NCI-H2227 treated with DMSO at 0.1 percent for 48 hours (cell line): ENCODE measurements at places on chromosomes 2 and 18.

GRCh38 chr2:239692362-239692851 is 291.6 kb upstream of the HDAC4 start:
- DNase-seq: no peak

GRCh38 chr2:109701362-109701761 is 87.2 kb downstream of the SOWAHC start:
- DNase-seq: no peak

DNA sequence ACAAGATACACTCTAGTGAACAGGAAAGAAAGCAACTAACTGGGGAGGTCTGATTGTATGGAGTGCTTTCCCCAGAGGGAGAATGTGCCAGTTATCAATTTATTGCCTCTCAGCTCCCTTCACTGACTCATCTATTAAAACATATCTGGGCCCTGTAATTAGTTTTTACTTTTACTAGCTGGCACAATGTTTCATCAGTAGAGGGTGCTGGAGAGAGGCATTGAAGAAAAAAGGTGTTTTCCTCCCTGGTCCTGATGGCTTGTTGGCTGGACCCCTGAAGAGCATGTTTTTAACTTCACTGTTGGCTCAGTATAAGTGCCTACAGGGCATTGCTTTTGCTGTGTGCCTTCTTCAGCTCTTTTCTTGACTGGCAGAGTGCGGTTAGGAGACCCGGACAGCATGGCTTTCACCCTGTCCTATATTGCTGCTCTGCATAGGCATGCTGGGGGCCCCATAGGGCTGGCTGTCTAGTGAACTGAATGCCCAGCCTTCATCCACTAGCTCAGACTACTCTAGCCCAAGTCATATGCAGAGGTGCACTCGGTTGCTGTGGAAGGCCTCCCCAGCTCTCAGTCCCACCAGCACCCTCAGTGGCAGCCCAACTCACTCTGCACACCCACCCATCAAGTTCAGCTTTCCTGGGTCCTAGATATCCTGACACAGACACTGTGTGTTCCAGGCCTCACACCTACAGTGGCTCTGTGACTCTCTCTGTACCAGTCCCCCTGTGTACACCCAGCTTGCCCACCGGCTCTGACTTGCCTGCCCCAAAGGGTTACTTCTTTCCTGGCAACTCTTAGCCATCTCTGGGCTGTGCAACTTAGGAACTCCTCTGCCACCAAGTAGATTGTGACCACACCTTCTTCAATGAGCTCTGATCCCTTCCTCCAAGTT is 62.3 kb upstream of the ACYP2 start:
- DNase-seq: no peak

DNA sequence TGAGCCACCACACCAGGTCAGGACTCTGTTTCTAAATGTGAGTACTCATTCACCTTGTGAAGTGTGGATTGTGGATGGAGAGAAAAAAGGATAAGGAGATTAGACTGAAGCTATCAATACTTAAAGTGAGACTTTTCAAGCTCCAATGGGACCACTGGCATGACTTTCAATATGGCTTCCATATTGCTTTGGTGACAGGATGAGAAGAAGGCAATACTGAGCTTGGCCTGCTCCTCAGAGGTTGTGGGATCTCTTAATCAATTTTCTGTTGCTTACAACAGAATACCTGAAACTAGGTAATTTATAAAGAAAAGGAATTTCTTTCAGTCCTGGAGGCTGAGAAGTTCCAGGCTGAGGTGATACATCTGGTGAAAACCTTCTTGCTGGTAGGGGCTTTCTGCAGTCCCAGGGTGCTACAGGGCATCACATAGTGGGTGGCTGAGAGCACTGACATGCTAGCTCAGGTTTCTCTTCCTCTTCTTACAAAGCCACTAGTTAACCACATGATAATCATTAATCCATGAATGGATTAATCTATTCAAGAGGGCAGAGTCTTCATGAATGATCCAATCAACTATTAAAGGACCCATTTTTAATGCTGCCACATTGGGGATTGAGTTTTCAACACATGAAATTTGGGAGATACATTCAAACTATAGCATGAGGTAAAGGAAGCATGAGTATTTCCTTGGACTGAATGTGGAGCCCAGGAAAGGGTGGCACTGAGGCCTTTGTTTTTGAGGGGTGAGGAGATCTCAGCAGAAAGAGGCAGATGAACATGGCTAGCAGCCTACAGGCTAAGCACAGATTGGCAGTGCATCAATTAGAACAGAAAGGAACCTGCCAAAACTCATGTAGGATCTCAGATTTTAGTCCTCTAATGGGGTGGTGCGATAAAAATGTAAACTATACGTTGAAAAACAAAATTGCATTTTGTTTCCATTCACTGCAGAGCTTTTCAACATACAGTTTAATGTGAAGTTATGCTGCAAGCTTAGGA is 274.5 kb downstream of the PIK3C3 start:
- DNase-seq: no peak

DNA sequence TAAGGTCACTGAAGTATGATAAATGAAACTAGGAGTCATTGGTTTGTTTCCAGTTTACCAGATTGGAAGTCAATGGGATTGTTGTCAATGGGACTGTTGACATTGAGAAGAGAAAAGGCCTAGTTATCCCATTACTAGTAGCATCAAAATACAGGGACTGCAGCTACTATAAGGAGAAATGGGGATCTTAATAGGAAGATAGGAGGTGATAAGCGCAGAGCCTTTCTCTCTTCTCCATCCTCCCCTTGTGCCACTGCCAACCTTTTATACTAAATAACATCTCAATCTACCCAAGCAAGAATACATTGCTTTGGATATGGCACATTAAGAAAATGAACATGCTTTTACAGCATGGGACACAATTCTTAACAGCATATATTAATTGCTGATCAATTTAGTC is 10.5 kb upstream of the BBS5 start:
- DNase-seq: no peak

DNA sequence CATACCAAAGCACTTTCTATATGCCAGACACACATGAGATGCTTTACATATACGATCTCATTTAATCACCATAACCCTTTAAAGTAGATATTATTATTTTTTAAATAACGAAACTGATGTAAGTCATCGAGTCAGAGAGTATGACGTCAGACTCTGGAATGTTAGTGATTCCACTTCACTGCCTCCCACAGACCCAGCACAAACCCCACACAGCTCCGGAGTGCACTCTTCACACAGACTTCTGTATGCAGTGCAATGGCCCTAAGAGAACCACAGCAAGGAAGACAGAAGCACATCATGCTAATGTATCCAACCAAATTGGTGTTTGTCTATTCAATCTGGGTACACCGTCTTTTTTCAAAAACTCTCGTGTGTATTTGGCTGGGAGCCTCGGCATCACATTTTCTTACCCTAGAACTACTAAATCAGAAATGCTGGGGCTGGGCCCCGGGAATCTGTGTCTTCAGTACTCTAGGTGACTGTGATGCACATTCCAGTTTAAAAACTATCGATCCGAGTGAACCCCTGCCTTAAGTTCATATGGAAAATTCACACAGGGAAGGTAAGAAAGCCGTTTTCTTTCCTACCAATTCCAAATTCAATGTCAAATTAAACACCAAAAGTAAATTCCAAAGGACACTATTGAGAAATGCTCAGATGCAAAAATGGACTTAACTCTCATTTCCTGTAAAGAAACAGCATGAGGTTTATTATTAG is 117.7 kb upstream of the ACVR1C start:
- no peak for DNase-seq

DNA sequence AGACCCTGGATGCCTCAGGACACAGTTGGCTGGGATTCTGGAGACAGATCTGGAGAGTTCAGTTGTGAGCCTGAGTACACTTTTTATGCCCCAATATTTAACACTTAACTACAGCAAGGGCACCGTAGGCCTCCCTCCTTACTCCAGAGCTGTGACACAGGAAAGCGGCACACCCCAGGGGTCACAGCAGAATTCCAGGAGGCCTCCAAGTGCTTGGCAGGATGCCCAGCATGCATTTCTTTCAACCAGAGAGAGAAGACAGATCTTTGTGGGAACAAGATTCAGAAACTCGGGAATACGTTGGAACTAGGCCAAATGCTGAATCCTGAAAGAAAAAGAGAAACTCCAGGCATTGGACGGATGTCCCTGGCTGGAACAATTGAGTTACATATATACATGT is 199.2 kb upstream of the NT5C1B start:
- DNase-seq: no peak

- no peak for DNase-seq
These were observed 30.8 kb downstream of the TWSG1 start for GRCh38 chr18:9365406-9365805.

- DNase-seq: no peak
These were observed 102.6 kb downstream of the MCFD2 start for GRCh38 chr2:46813020-46813415.

GRCh38 chr18:10841203-10841602 is 308.2 kb downstream of the PIEZO2 start:
- DNase-seq: no peak

- DNase-seq: no peak
These were observed 20.6 kb downstream of the TRIB2 start for GRCh38 chr2:12737297-12737696.

DNA sequence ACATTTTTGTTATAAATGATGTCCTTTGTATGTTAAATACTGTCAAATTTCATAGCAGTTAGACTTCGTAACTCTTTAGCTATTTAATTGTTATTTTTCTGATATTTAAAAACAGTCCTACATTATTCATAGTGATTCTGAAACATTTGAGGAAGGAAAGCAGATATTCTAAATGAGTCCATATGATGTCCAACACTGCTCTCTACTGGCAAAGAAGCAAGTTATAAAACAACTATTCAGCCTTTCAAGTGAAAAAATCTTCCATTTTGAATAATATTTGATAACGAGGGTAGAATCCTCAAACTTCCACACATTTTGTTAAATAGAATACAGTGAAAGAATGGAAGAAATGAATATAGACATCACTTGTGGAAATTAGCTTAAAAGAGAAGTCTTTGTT is 220.8 kb downstream of the GULP1 start:
- DNase-seq: peak; percentile 11

GRCh38 chr2:222448748-222449181 is 24.4 kb downstream of the SGPP2 start:
- DNase-seq: no peak

- no peak for DNase-seq
These were observed 206.1 kb upstream of the SETBP1 start for GRCh38 chr18:44474591-44474990.

GRCh38 chr2:30710461-30710860 is 96.8 kb downstream of the CAPN13 start:
- no peak for DNase-seq

- no peak for DNase-seq
These were observed 53.9 kb upstream of the SETBP1 start for GRCh38 chr18:44626807-44627206.

DNA sequence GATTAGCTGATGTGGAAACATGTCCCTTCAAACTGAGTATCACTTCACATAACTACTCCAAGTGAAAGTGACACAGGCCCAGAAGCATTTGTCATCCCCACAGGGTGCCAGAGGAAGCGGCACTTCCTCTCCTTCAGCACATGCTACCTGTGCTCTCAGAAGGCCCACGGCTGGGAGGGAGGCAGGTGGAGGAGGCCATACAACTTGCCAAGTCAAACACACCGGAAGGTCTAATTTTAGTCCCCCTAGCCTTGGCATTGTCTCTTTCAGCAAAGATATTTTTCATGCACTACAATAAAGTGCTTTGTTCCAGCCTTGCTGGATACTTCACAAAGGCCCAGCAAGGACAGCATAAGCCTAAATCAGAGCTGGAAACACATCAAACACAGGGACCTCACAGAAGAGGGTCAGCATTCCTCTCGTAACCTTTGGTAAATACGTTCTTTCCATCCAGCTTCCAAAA is 38.0 kb downstream of the VSNL1 start:
- no peak for DNase-seq

- DNase-seq: no peak
These were observed 27.2 kb downstream of the TWIST2 start for GRCh38 chr2:238875101-238875470.

- DNase-seq: no peak
These were observed 359.3 kb downstream of the RIT2 start for GRCh38 chr18:42756214-42756613.

- DNase-seq: no peak
These were observed 25.6 kb upstream of the PRLH start for GRCh38 chr2:237540823-237541222.

- DNase-seq: no peak
These were observed 132.5 kb downstream of the OSR1 start for GRCh38 chr2:19225931-19226330.

- no peak for DNase-seq
These were observed 41.7 kb downstream of the RAMP1 start for GRCh38 chr2:237900891-237901831.

GRCh38 chr2:26033818-26034636 is at the start of gene RAB10:
Gene RAB10 (plus strand): TSS chr2:26034084. CDS start chr2:26034609, 525 bp downstream.
- DNase-seq: peak; percentile 96

GRCh38 chr2:236376566-236377244 is 112.5 kb upstream of the ASB18 start:
- DNase-seq: no peak

DNA sequence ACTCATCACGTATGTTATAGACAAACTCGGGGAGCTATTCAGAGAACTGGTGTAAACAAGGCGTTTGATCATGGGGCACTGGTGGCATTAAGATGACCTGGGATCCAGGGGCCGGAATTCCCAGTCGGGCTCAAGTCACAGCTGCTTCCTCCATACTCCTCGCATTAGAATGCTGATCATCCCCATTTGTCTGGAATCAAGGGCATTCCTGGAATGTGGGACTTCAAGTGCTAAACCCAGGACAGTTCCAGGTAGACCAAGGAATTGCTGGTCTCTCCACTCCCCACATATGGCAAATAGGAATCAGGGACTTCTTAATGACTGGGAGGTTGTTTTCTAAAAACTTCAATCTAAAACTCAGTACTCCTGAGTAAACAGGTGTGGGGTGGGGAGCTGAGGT is 355.7 kb upstream of the RAB6C start:
- no peak for DNase-seq

DNA sequence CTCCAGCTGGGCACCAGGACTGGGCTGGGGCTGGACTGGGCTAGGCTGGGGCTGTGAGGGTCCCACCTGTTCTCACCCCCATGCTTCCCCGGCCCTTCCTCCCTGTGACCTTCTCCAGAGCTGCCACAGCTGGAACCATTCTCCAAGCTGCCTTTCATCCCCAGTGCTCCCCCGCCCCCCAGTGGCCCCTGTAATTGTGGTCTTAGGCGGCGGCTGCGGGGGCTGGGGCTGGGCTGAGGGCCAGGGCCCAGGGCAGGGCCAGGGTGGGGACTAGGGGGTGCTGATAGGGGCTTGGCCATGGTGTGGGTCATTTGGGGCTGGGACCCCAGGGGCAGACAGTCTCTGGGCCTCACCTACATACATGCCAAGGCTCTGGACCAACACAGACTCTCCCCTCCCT is 2.8 kb upstream of the WNT10A start:
- no peak for DNase-seq
